ENCODE measurements at places on chromosomes 11 and 22. TPM values are rescaled to one million over a fixed set of nuclear protein-coding genes. Genes with fewer than 3 reads are reported as not detected.

DNA sequence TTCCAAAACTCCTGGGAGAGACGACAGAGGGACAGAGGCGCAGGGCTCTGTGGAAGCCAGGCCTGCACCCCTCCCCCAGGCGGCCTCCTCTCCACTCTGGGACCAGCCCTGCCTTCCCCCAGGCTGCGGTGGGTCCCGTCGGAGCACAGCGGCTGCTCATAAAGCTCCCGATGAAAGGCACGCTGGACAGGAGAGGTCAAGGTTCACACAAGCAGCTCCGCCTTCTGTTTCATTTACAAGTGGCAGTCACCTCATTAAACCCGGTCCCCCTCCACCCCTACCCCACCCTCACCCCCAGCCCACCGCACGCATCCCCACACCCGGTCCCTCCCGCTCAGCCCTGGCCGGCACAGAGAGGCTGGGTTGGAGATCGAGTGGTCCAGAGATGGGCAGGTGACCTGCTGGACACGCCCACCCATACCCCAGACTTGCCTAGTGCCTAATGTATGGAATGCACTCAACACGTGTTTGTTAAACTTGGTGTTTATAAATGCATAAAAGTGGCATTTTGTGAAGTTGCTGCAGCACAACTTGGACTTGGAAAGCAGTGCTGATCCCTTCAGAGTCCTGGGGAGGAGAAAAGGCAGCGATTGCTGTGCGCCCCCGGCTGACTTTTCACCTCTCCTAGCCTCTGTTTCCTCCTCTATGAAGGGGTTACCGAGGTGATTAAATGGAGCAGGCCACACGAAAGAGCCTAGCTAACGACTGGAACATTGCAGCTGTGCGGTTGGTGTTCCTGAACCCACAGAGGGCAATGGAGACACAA, 26.0 kb downstream of the RPUSD4 start:
- no peak for DNase-seq

GRCh38 chr11:130675371-130675821, 227.0 kb downstream of the ADAMTS15 start:
- no peak for DNase-seq

GRCh38 chr11:111845276-111846028, 25.9 kb downstream of the ALG9 start:
- no peak for DNase-seq

GRCh38 chr11:34624069-34624468, 3.2 kb downstream of the EHF start:
- DNase-seq = no peak

GRCh38 chr11:2734181-2735052, 34.6 kb upstream of the KCNQ1OT1 start:
- no peak for DNase-seq

GRCh38 chr11:94968334-94968958, 4.9 kb downstream of the CWC15 start:
- DNase-seq = no peak

DNA sequence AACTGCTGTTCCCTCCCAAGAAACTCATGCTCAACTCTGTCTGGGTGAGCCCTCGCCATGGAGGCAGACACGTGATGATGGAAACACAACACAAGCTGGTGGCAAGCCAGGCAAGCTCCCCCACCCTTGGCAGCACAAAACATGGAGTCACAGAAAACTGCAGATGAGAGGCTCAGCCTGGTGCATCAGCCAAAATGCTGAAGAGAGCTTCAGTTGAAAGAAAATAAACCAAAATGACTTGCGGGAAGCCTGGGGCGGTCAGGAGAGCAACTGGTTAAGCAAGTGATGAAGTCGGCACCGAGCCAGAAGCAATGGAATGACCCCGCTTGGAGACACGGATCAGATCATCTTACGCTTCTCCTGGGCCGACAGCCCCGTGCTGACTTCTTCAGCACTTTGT, 68.3 kb downstream of the C11orf58 start:
- no peak for DNase-seq

DNA sequence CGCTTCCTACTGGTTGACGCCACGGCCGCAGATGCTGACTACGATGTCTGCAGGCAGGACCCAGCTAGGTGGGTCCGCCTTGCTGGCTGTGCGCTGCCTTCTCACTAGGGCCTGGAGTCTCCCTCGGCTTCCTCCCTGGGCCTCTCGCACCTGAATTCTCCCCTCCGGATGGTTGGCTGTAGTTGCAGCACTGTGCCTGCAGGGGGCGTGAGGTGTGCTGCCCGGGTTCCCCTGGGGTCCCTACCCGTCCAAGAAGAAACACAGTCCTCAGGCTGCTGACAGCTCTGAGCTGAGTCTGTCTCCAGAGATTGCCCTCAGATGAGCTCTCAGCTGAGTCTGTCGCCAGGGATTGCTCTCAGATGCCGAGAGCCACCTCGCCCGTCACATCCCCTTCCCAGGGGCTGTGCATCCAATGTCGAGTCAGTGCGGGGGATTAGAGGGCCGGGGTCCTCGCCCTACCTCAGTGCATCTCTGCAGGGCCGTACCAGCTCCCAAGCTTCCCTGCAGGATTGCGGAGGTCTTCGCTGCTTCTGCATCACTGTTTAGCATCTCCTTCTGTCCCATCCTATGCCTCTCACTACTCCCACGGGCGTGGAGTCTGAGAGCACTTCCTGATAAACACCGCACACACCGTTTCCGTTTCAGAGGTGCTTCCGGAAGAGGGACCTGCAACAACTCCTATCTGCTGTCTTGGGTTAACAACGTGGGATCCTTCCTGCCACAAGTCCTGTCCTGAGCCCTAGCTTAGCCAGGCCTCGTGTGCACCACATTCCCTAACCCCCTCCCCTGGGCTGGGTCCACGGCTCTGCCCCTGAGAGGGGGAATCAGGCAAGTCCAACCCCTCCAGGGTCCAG, 196.9 kb downstream of the CSNK2A3 start:
- peak; percentile 96 for DNase-seq

GRCh38 chr11:9717719-9718118, 53.8 kb downstream of the SWAP70 start:
- no peak for DNase-seq

DNA sequence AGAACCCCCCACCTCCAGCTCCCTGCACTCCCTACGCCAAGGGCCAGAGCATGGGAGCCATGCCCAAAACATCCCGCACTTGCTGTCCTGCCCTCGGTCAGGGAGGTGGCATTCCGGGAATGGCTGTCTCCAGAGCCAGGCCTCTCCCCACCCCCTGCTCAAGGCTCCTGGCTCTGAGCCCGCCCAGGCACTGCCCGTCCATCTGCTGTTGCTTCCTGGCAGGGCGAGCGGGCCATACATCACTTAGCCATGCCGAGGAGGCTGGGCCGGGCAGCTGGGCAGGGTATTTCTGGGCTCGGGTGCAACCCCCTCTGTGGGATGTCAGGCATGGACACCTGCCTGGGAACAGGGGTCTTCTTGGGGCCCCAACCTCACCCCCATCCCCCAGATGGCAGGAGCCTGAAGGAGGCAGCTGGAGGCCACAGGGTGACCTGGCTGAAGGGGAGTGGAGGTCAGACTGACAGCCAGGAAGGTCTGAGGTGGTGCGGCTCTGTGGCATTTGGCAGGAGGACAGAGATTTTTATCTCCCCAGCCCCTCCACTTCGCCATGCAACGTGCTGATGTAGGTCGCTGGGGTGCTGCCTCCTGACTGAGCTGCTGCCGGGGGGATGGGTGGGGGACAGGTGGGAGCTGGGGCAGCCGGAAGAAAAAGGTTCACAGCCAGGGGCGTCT, 8.7 kb upstream of the CABP7 start:
- no peak for DNase-seq

- no peak for DNase-seq
Measured at GRCh38 chr11:114166897-114167323, 107.4 kb downstream of the ZBTB16 start.

DNA sequence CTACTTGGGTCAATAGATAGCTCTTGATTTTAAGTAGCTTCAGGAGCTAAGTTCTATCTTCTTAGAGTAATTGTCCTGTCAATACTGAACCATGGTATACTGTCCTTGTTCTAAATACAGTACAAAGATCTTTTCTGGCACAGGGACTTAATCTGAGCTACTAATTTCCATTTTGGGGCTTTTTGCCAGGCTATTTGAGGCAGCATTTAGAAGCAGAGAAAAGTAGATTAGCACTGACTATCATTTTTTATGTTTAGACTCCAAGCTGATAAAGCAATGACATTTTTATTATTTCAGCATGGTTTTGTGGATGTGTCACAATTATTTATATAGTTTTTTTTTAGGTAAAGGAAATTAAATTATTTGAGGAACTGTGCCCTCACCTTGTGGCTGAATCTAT, 163.2 kb downstream of the FAT3 start:
- DNase-seq = no peak

DNA sequence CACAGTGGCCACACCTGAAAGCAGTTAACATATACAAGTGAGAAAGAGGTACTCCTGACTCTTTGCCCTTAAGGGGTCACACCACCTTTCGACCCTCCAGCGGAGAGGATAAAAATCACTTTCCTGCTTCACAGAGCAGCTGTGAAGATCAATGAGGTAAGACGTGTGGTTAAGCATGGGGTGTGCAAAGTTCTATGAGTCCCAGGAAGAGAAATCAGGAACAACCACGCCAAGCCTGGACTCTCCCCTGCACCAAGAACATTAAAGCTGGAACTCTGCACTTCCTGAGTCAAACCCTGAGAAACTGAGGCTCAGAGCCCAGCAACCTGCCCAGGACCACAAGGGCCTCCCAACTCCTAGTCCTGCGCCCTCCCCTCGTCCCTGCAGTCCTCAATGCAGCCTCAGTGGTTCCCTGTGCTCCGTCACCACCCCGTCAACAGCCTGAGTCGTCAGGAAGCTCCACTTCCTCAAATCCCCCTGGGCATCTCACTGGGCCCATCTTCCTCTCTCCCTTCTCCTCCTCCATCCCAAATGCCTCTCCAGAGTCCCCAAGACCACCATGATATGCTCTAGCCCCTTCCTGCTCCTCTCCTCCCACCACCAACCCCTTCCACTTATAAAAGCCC, 17.7 kb downstream of the TNKS1BP1 start:
- no peak for DNase-seq

- DNase-seq = peak; percentile 77
Measured at GRCh38 chr11:108592591-108593213, 866 bp downstream of the EXPH5 start.

GRCh38 chr11:6084587-6084986, 22.9 kb upstream of the OR56B4 start:
- no peak for DNase-seq

DNA sequence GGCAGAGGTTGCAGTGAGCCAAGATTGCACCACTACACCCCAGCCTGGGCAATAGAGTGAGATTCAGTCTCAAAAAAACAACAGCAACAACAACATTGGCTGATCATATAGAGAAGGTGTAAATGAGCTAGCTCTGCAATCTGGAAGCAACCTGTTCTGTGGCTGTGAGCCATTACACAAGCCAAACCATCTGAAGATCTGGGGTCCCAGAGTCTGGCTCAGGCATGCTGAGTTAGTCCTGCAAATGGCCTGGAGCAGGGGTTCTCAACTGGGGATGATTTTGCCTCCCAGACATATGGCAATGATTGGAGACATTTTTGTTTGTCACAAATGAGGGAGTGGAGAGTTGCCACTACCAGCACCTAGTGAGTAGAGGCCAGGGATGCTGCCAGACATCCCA, 42.3 kb upstream of the RAB1B start:
- no peak for DNase-seq

DNA sequence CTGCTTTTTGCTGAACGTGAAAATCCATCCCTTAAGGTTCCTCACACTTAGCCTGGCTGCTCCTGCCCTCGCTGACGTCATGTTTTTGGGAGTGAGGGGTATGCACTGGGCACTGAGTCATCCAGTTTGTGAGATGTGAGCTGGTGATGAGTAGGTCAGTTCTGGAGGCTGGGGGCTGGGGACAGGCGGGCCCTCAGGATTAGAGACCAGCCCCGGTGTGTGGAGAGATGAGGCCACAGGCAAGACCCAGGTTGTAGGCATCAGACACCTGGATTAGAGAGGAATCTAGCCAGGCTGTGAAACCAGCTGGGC, 9.2 kb downstream of the KCNC1 start:
- no peak for DNase-seq

GRCh38 chr11:1669546-1670218, 27.3 kb upstream of the KRTAP5-6 start:
- DNase-seq = no peak

GRCh38 chr11:119376197-119376847, 5.2 kb downstream of the USP2 start:
- peak; percentile 61 for DNase-seq

DNA sequence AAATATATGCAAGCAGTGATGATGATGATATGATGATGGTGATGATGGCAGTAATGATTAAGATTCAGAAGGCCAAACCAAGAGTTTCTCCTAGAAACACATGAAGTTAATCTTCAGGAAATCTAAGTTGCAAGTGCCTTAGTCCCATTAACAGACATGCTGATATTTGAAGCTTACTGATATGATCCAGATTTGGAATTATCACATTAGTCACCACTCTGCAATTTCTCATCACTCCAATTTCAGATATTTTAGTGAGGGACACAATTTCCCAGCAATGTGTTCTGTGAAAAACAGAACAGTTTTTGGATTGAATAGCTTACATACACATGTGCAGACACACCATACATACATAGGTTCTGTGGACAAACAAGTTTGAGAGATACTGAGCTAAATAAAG, 411.4 kb upstream of the FAT3 start:
- no peak for DNase-seq

- no peak for DNase-seq
Measured at GRCh38 chr22:21013657-21014201, 1.2 kb upstream of the P2RX6 start.

GRCh38 chr11:110019675-110020074, 73.5 kb upstream of the ZC3H12C start:
- DNase-seq = no peak

GRCh38 chr22:23286296-23286695, 106.0 kb downstream of the BCR start:
- no peak for DNase-seq

GRCh38 chr11:17873586-17873985, 139.0 kb downstream of the KCNC1 start:
- no peak for DNase-seq

MTNR1B gene
- total RNA-seq = 0.53 TPM

KRTAP5-11 gene
- 5.4 TPM for total RNA-seq

ABCC8 gene
- 1.3 TPM for total RNA-seq

RIN1 gene
- total RNA-seq = 3.3 TPM

LDHAL6A gene
- total RNA-seq = not detected

CCDC116 gene
- 0.20 TPM for total RNA-seq

SAMM50 gene
- 56.0 TPM for total RNA-seq

SGSM1 gene
- total RNA-seq = 1.6 TPM

JHY gene
- total RNA-seq = 2.7 TPM

NKAPD1 gene
- total RNA-seq = 19.8 TPM

GAS2 gene
- total RNA-seq = 3.0 TPM

SH3BP1 gene
- 41.3 TPM for total RNA-seq

F2 gene
- 0.80 TPM for total RNA-seq

ADM2 gene
- total RNA-seq = 4.0 TPM

KCNK4 gene
- not detected for total RNA-seq

MN1 gene
- total RNA-seq = 15.7 TPM

All from endodermal cell (in vitro differentiated cells).